ENCODE measurements at places on chromosomes 13 and 19.

DNA sequence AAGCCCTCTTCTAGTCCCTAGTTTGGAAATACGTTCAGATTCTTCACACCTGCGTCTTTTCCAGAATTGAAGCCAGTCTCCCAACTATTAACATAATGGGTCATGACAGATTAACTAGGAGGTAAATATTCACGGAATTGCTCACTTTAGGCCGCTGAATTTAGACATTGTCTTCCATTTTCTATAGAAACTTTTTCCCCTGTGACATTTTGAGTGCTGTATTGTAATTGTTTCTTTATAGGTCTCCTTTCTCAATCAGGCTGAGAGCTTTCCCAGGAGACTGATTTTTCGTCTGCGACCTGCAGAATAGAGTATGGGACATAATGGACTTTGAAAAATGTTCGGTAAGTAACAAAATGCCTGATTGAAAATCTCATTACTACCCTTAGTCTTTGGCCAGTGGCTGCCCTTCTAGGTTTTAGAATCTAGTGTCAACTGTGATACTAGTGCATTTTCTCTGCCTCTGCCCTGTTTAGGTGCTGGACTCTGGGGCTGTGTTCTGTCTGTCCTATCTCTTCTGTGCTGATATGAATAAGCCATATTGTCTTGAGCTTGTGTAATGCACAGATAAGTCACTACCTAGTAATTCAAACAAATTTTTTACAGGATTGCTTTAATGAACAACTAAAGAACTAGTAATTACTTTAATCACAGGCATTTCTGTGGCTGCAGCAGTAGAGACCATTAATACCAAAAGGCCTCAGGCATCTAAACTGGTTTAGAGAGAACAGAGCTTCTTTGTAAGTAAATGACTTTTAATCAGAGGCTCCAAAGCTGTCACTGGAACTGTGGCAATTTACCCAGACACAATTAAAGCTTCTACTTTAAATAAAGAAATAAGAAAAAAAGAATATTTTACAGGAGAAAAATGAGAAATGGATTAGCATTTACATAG is 122.4 kb upstream of the FREM2 start:
- no peak for DNase-seq

DNA sequence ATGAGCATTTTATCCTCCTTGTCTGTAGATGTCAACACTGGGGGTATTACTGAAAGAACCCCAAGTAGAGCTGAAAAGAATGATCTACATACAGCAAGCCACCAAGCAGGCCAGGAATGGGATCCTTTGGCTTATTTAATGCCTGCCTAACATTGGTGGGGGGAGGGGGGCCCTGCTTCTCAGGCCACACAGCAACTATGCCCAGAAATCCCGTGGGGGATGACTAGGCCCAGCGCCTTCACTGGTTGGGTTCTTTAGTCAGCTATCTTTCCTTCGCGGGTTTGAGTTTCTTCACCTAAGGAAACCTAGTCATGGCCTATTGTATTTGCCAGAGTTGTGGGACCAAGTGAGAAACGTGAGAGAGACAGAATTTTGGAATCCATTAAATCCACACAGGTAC is 80.5 kb downstream of the CCNA1 start:
- DNase-seq = no peak

DNA sequence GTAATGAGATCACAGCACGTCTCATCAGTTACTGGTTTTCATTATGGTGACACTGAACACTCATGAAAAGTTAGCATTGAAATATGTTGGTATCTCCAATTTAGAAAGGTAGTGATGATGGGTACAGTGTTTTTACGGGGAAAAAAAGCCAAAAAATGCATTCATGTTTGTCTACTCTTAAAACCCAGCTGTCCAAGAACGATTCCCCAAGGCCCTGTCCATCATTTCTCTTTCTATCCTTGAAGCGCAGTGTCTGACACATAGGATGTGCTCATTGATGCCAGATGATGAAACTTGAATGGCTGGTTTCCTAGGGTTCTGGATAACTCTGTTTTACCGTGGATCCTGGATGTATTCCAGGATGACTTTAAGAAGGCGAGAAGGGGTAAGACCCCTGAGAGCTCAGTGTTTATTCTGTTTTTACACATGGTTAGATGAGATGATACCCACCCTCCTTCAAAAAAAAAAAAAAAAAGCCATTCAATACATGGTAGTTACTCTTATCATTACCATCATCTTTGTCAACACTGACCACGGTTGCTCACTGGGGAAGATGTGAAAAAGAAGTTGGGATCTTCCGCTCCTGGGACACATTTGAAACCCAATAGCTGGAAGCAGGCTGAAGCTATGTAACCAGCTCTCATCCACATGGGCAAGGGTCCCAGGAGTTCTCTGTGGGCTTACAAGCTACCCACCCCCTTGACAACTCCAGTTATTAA is 22.5 kb downstream of the SERP2 start:
- DNase-seq = no peak

DNA sequence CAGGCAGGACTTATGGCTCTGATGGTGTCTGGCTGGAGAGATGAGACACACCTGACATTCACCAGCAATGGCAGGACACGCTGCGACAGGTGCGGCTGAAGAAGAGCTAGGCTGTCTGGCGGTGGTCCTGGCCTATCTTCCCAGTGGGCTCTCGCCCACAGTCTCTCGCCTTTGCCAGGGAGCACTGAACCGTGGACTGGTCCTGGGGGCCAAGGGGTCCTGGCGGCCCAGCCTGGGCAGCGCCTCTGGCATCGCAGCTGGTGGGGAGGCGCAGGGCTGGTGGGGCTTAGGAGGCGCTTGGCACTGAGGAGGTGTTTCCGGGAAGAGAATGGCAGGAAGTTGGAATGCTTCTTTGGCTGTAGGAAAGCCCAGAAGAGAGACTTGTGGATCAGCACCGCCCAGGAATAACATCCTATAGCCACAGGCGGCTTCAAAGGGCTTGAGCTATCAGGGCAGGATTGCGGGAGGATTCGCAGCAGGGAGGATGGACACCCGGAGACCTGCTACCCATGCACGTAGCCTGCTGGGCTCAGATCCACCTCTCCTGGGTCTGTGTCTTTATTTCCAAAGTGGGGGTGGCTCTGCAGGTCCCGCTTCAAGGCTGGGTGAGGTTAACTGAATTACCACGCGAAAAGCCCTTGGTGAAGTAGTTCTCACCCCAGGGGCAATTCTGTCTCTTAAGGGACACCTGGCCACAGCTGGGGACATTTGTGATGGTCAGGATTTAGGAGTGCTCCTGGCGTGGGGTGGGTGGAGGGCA is 14.6 kb downstream of the KDM4B start:
- no peak for DNase-seq

DNA sequence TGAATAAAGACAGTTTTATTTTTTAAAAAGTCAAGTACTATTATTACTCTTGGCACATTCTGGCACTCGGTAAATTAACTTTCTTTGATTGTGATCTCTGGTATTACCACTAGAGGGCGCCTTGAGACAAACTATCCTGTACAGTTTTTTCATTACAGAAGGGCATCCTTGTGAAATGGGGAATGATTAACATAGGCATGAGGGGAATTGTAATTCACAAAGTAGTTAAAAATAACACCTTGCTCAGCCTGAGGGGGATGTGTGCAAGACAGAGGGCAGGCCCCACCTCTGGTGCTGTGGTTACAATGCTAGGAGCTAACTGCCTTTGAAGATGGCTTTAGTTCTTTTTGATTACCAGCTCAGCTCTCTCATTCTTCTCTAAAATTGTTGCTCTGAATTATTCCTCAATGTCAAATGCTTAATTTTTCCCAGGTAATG is 24.2 kb upstream of the C1QTNF9B start:
- peak; percentile 75 for DNase-seq

DNA sequence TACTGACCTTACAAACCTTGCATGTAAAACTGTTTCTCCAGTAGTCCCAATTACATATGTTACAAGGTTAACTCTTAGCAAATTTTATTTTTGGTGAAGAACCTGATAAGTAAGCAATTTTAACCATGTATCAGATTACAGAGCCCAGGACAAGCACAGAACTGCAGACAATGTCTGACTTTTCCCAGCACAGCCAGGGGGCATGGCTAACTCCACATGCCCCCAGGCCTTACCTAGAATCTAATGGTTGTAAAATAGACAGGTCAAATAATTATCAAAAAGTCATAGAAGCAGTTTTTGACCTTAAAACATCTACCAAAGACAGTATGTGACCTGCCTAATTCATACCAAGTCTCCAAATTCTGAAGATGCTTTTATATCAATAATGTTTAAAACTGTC is 364.1 kb downstream of the FOXO1 start:
- DNase-seq = no peak

DNA sequence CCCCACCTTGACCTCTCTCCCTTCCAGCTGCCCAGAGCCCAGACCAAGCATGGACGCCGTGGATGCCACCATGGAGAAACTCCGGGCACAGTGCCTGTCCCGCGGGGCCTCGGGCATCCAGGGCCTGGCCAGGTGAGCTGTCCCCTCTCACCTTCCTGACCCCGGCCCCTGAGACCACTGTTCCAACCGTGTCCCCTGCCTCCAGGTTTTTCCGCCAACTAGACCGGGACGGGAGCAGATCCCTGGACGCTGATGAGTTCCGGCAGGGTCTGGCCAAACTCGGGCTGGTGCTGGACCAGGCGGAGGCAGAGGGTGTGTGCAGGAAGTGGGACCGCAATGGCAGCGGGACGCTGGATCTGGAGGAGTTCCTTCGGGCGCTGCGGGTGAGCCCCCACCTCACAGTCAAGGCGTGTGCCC is 312 bp downstream of the CAPS start:
- no peak for DNase-seq
